ENCODE measurements at places on chromosomes 12 and 14.
A peak's percentile ranks its signal among the peaks of the same experiment; 100 is the strongest.

DNA sequence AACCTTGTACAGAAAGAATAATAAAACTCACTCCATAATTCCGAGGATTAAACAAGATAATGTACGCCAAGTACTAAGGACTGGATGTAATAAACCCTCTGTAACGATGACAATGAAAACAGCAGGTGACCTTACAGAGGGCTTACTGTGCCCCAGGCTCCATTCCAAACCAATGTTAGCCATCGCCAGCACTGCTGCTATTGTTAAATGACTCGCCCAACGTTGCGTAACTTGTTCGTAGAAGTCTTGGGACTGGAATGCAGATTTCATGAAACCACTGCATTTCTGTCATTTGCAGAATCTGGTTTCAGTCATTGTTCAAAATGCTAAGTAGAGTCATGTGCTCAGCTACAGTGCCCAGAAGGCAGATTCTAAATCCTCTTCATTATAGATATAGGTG lies 728 bp upstream of the STON2 start:
- peak; percentile 97 for DNase-seq

DNA sequence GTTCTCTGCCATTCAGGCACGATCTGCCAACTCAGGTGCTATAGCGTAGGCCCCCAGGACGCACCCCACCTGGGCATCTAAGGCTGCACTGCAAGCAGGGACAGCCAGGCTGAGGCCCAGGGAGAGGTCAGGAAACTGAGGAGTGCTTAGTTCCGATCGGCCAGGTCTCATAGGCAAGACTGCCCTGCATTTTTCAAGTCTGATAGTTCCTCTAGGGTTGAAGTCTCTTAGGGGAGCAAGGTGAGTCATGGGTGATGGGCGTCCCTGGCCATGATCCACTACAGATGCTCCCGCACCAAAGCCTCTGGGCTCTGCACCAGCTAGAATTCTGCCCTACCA lies 13.2 kb downstream of the NOPCHAP1 start:
- no peak for DNase-seq

DNA sequence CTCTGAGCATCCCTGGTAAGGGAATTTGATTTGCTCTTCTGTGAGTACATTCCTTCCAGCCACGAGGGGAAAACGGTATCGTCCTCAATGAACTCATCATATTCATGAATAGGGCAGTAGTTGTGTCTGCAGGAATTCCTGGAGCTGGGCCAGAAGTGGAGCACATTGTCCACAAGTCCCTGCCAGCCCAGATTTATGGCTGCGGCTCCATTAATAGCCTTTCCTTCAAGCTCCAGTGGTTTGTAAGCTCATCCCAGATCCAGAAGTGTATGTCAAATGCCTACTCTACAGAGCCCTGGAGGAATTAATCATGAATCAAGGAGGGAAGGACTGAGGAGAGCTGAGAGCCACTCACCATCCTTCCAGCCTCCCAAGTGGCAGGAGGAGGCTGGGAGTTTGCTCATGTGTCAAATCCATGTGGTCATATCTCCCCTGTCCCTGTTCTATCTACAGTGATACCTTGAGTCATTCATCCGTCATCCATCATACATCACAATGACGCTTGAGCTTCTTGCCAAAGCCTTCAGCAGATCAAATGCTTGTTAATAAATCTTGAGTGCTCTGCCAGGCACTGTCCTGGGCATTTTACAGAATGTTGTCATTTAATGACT lies 65.5 kb downstream of the SVOP start:
- DNase-seq, result peak; percentile 66

- peak; percentile 21 for DNase-seq
Observed at GRCh38 chr12:119659289-119659897, 8.5 kb upstream of the PRKAB1 start.

DNA sequence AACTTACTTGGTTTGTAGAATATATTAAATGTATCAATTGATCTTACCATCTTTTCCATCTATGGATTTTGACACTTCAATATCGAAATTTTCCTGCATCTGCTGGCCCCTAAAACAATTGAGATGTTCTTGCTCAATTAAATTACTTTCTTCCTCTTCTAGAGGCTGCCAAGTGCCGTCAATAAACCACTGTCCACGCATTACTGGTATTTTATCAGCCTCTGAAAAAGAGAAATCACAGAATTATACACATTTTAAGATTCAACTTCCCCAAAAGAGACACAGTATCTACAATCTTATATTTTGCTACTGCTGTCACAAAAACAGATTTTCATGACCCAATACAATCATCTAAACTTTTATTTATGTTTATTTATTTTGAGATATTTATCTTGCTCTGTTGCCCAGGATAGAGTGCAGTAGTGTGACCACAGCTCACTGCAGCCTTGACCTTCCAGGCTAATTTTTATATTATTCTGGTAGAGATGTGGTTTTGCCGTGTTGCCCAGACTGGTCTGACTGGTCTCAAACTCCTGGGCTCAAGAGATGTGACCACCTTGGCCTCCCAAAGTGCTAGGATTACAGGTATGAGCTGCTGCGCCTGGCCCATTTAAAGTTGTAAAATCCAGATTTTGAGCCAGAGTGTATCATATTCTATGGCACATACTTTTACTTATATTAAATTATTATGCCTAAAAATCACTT lies 49.3 kb downstream of the DDHD1 start:
- DNase-seq, result no peak

GRCh38 chr14:39393289-39393688 lies 38.9 kb downstream of the FBXO33 start:
- DNase-seq, result no peak

GRCh38 chr12:102462386-102462785 lies 18.0 kb downstream of the IGF1 start:
- peak; percentile 38 for DNase-seq

- DNase-seq, result peak; percentile 62
Observed at GRCh38 chr12:119544765-119545625, 48.6 kb upstream of the TMEM233 start.

DNA sequence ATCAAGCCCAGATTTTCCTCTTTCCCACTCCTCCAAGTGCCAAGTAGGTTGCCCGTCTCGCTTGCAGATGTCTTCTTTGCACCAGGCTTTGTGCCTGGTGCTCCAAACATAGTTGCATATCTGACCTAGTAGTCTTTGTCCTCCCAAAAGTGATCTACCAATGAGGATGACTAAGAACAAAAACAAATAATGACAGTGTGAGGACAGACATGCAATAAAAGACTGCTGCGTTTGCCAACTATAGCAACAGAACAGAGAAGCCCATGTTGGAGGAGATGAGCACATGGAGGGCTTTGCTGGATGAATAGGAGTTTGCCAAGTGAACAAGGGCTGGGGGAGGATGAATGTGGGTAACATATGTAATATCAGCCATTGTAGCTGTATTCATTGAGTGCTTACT lies 15.6 kb downstream of the DTX1 start:
- no peak for DNase-seq

DNA sequence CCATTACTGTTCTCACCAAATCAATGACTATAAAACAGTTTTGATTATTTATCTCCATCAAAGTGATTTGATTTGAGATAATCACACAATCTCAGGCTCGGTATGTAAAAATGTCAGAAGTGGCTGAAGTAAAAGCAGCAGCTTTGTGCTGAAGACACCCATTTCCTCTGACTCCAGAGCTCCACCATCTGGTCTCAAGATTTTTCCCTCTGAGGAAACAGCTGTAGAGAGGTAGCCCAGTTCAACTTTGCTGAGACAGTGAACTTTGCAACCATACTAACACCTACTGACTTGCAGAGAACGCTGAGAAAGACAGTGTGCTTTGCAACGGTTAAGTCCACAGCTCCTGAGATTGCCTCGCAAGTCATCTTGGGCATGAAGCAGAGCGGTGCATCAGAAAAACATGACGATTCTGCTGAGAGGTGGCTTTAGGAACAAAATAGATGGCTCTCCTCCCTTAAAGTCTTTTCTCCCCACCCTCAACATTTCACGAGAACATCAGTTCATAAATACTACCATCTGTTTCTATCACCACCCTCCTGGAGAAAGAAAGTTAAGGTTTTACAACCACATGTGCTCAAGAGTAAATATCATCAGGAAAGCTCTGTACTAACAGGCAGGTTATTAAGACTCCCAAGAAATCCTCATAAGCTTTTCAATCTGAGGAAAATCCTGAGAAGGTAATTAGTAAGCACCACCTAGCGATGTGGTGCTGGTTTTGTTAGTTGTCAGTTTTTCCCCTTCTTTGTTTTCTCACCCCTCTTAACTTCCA lies 34.8 kb downstream of the HIGD1C start:
- peak; percentile 65 for DNase-seq

GRCh38 chr12:50647031-50647430 lies 116.9 kb upstream of the ATF1 start:
- no peak for DNase-seq

DNA sequence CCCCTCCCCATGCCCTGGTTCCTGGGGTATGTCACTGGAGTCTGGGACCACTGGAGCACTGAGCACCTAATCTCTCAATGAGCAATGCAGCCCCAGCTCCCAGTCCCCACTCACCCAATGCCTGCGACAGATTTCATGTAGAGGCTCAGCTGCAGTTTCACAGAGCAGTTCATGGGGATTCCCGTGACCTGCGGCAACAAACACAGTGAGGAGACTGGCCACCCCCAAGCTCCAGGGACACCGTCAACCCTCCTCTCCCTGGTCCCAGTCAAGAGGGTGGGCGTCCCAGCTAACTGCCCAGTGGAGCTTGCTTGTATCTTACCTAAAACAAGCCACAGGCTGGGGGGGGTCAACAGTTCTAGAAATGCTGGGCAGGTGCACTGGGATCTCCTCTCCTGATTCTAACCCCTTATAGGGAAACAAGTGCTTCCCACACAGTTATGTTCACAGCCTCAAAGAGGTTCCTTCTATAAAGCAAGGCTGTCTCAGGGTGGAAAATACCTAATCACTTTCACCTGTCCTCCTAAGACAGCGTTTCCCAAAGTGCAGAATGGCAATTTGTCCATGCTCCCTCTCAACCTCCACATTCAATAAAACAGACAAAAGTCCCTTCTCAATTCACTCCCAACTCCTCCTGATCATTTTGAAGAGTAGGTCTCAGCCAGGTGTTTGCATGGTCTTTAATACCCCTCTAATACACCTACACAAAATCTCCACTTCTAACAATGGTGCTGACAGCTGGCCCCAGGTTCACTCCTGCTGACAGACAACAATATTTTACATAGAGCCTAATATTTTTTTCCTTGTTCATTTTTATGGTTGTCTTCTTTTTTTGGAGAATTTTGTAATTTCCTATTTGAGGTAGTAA lies 68.3 kb downstream of the SCARB1 start:
- no peak for DNase-seq

- no peak for DNase-seq
Observed at GRCh38 chr12:48145981-48146380, 11.3 kb downstream of the ASB8 start.

- no peak for DNase-seq
Observed at GRCh38 chr12:94198872-94199271, 50.5 kb downstream of the PLXNC1 start.

- DNase-seq, result no peak
Observed at GRCh38 chr12:120928864-120929652, 24.9 kb upstream of the SPPL3 start.

DNA sequence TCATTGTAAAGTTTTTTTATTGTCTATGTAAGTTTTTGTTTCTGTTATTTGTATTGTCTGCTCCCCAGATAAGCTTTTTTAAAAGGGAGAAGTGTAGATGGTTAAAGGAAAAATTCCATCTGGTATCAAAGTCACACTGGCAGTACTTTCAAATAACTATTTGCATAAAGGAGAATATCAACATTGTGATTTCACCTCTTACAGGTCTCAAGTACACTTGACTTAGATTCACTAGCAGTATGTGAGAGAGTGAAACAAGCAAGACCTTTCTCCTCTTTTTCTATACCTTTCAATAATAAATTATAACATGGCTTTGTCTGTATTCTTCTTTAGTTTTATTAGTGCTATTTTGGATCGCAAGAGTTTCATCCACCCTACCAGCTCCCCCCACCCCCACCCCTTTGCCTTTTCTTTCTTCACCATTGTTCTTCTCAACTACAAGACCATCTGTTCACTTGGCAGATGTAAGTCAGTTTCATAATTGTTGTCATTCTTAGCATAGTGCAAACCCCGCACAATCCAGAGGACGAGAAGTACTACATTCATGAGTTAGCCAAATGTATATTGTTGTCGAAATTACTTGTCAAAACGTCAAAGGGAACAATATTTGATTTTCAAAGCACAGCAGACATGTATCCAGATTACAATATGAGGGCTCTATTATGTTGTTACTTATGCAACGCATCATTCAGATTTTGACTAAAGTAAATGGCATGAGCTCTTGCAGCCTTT lies 602.7 kb upstream of the FLRT2 start:
- DNase-seq, result peak; percentile 65

- DNase-seq, result no peak
Observed at GRCh38 chr12:126706300-126706699, 1560.7 kb upstream of the TMEM132C start.

- no peak for DNase-seq
Observed at GRCh38 chr12:107654873-107655272, 30.7 kb upstream of the PWP1 start.

GRCh38 chr12:50985322-50985721 lies 33.0 kb downstream of the HIGD1C start:
- DNase-seq, result peak; percentile 66

- peak; percentile 22 for DNase-seq
Observed at GRCh38 chr12:79925492-79925891, 9.4 kb downstream of the PPP1R12A start.

DNA sequence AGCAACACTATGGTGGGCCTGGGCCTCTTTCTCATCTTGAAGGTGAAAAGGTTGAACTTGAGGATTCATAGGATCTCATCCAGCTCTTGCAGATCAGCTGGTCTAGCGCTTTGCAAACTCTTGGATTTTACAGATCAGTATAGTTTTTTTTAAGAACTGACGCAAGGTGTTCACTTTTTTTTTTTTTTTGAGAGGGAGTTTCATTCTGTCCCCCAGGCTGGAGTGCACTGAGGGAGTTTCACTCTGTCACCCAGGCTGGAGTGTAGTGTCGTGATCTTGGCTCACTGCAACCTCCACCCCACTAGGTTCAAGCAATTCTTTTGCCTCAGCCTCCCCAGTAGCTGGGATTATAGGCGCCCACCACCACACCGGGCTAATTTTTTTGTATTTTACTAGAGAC lies 20.4 kb upstream of the LGMN start:
- no peak for DNase-seq

DNA sequence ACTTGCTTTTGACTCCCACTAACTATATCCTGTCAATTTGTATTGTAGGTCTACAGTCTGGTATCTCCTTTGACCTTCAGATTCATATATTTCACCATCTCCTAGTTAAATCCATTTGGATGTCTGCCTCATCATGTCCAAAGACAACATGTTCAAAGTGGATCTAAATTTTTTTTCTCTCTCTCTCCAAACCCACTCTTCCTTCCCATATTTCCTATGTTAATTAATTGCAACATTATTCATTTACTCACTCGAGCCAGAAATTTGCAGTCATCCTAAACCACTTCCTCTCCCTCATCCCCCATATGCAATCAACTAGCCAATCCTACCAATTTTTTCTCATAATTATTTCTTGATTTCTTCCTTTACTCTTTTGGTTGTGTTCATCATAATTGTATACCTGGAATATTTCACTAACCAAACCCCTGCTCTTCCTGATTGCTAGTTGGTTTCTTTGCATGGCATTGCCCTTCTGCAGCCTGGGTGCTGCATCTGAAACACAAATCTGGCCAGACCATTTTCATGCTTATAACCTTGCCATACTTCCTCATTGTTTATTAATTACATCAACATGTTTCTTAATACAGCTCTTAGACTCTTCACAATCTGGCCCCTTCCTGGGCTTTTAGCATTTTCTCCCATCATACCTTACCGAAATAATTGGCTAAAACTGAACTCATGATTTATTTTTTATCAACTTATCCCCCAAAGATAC lies 442.2 kb downstream of the ADAMTS20 start:
- DNase-seq, result peak; percentile 42

GRCh38 chr14:73069585-73069984 lies 11.3 kb downstream of the RBM25 start:
- DNase-seq, result no peak

Data from fibroblast of upper back skin (primary cell).